Posterior vena cava (tissue), 2 donors: ENCODE measurements at places on chromosomes 1 and 21. TPM values are rescaled to one million over a fixed set of nuclear protein-coding genes. Genes with fewer than 3 reads are reported as not detected.

Gene PLEKHA6
- total RNA-seq, result 23.5 TPM

Gene AQP10
- total RNA-seq, result not detected

Gene CA6
- total RNA-seq, result not detected

Gene TLR5
- total RNA-seq, result 11.2 TPM

Gene CD1B
- total RNA-seq, result not detected

Gene SLAMF1
- total RNA-seq, result 0.38 TPM

Gene EVA1C
- total RNA-seq, result 53.5 TPM

Gene DSCAM
- total RNA-seq, result 0.09 TPM

Gene VHLL
- not detected for total RNA-seq

Gene RNF207
- 8.6 TPM for total RNA-seq

Gene NIBAN1
- 234 TPM for total RNA-seq

Gene PLXNA2
- total RNA-seq, result 40.6 TPM

Gene SPRR3
- total RNA-seq, result not detected

Gene KLHDC8A
- 0.83 TPM for total RNA-seq

Gene CASQ2
- total RNA-seq, result 98.7 TPM

Gene AMY1A
- total RNA-seq, result not detected

Gene S100A11
- 406 TPM for total RNA-seq

Gene MEX3A
- 0.76 TPM for total RNA-seq

Gene TEDDM1
- not detected for total RNA-seq

Gene LHX8
- not detected for total RNA-seq

Gene LCE2D
- not detected for total RNA-seq

Gene NHLH1
- total RNA-seq, result 0.14 TPM

Gene ITGB3BP
- total RNA-seq, result 13.5 TPM

Gene DPM3
- total RNA-seq, result 75.2 TPM

Gene CD53
- 30.2 TPM for total RNA-seq

Gene C8A
- total RNA-seq, result not detected

Gene CFAP45
- 2.2 TPM for total RNA-seq

Gene PCNX2
- total RNA-seq, result 16.8 TPM

Gene AJAP1
- 0.57 TPM for total RNA-seq

Gene VWA5B1
- not detected for total RNA-seq

Gene PTPRC
- 30.8 TPM for total RNA-seq

Gene LENEP
- total RNA-seq, result not detected

Gene LCE2B
- total RNA-seq, result not detected

Gene NTMT2
- not detected for total RNA-seq

Gene PROK1
- total RNA-seq, result not detected
